CD4-positive, alpha-beta T cell treated with Interleukin-2 at 100 ng/mL for 4 hours (primary cell): ENCODE measurements at places on chromosomes 1 and 21.

- no peak for DNase-seq
Measured at GRCh38 chr21:22710721-22711120, 1712.5 kb downstream of the NCAM2 start.

DNA sequence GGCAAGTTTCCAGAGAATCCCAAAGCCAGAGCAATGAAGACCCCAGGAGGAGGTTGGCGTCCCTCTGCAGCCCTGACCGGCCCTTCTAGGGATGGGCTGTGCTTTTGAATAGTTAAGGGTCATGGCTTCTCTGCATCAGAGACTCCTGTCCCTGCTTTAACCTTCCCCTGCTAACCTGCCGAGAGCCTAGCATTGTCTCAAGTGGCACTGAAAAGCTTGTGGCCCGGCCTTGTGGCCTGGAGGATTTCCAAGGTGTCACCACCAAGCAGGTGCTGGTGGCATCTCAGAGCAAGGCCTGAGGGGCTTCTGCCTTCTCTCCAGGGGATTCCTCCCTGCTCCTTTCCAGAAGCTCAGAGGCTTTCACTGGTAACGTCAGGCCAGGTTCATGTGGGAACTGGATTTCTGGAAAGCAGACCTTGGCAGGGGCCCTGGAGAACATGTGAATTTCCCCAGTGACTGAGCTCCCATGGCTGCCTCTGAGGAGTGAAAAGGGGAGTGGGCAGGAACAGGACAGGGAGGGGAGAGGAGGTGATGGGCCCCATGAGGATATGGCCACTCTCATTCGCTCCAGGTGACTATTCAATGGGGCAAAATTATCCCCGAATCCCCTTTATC, 409.9 kb downstream of the PTPRU start:
- DNase-seq, result no peak

DNA sequence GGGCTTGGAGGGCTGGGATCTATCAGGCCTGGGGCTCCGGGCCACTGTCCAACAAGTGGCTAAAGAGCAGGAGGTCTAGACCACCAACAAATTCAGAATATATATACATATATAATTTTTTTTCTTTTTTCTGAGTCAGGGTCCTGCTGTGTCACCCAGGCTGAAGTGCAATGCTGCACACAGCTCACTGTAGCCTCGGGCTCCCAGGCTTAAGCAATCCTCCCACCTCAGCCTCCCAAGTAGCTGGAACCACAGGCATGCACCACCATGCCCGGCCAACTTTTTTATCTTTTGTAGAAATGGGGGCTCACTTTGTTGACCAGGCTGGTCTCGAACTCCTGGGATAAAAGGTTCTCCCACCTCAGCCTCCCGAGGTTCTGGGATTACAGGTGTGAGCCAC, 6.8 kb upstream of the LAPTM5 start:
- no peak for DNase-seq

DNA sequence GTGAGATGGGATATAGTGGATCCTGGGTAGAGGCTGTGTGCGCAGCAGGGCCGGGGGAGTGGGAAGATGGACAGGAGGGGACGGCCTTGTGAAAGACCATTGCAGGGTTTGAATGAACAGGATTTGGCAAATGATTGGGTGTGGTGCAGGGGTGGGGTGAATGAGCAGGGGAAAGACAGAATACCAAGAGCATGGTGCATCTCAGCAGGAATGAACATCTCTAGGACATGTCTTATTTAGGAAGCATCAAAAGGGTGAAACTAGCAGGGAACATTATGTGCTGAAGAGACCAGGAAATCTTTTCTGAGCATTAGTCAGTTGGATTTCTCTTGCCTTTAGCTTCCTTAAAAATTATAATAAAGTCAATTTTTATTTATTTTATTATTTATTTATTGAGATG, 60.6 kb upstream of the SLC2A1 start:
- no peak for DNase-seq

GRCh38 chr1:16391411-16391810, 24.4 kb downstream of the SZRD1 start:
- DNase-seq, result no peak

- no peak for DNase-seq
Measured at GRCh38 chr1:232992227-232992626, 41.8 kb downstream of the NTPCR start.

- DNase-seq, result no peak
Measured at GRCh38 chr1:88029899-88030298, 654.2 kb upstream of the PKN2 start.

DNA sequence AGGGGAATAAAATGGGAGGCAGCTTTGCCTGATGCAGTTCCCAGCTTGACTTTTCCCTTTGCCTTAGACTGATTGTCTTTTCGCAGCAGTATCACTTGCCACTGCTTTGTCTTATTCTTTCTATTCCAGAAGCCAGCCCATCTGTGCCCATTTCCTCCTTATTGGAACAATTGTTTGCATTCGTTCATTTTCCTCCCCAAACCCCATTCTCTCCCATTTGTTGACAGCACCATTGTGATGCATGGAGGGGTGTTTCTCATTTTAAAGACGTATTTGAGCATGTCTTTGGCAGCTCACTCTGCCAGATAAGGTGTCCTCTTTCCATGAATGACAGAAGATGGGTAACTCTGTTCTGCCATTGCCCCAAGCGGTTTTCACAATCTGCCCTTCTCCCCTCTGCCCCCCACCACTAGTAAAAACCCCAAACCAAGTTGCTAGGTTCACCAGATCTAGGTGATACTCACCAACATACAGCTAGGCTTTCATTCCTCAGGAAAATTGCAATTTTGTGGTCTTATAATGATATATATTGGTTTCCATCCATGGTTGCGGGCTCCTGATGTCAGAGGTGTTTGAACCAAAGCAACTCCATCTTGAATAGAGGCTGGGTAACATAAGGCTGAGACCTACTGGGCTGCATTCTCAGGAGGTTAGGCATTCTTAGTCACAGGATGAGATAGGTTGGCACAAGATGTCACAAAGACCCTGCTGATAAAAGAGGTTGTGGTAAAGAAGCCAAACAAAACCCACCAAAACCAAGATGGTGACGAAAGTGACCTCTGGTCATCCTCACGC, 30.8 kb downstream of the SERBP1 start:
- no peak for DNase-seq

DNA sequence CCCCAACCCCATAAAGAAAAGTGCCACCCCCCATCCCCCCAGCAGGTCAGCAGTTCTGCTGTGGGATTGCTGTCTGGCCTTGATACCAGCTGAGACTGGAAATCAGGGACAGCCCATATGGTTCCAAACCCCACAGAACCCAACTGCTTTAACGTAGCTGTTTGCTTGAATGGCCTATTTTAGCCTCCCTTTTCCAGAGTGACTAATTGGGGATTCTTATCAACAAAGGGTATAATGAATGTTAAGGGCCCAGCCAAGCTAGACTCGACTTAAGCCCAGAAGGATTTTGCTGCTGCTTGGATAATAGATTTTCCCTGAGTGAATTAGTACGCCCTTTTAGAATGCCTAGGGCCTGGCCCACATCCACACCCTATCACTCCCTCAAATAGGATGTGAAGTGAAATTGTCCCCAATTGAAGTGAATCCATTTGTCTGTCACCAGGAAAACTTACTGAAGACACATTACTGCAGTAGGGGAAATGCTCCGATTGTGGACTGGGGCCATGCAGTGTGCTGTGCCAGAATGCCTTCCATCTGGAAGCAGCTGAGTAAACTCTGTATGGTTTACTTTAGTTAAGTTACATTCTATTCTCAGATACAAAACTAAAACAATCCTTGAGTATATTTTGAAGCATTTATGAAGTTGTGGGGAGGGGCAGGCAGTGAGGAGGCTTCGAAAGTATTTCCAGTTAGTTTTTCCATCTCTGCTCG, 156.9 kb downstream of the DHRS3 start:
- DNase-seq, result no peak

GRCh38 chr1:94736549-94736948, 83.6 kb upstream of the SLC44A3 start:
- no peak for DNase-seq

DNA sequence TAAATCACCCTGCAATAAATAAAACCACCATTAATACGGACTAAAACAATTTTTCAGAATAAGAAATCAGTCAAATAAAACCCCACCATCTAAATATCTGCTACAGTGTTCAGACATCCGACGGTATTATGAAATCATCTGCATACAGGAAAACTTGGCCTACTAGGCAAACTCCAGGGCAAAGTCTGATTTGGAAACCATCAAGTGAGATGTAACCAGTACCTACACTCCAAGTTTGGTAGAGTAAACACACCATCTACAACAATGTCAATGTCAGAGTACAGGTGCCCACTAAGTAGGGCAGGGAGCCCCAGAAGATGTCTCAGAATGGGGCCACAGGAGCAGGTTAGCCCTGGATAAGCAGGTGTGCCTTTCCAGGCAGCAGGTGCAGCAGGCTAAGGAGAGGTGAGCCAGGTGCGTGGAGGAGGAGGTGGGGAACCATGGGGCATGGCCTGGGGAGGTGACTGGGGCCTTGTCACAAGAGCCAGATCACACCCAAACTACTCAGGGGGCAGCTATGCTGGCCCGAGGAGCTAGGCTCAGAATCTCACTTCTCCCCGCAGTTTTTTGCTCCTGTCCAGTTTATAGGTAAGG, 59.6 kb downstream of the CAPZB start:
- DNase-seq, result no peak

DNA sequence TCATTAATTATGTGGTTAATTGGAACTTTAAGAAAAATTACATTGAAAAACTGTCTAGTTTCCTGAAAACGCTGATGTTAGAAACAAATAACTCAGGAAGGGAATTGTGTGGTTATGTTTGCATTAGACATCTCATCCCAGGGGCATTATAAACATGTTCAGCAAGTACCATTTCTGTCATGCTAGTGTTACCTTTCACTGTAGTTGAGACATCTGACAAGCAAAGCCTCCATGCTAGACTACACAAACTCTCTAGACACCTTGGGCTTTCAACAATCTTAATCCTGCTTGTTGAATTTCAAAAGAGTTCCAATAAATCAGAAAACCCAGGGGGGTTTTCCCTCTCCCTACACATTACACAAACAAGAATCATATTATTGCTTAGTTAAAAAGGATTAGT, 536.8 kb downstream of the KCNT2 start:
- DNase-seq, result no peak

- DNase-seq, result no peak
Measured at GRCh38 chr1:219365451-219365850, 191.8 kb downstream of the LYPLAL1 start.

DNA sequence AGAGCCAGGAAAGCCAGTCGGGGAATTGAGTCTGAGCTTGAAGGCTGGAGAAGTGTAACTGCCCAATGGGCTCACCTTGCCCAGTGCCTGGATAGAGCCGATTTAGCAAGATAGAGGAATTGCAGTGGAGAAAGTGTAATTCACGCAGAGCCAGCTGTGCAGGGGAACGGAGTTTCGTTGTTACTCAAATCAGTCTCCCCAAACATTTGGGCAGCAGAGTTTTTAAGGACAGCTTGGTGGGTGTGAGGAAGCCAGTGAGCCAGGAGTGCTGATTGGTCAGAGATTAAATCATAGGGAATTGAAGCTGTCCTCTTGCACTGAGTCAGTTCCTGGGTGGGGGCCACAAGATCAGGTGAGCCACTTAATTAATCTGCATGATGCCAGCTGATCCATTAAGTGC, 28.4 kb upstream of the NLRP3 start:
- no peak for DNase-seq

DNA sequence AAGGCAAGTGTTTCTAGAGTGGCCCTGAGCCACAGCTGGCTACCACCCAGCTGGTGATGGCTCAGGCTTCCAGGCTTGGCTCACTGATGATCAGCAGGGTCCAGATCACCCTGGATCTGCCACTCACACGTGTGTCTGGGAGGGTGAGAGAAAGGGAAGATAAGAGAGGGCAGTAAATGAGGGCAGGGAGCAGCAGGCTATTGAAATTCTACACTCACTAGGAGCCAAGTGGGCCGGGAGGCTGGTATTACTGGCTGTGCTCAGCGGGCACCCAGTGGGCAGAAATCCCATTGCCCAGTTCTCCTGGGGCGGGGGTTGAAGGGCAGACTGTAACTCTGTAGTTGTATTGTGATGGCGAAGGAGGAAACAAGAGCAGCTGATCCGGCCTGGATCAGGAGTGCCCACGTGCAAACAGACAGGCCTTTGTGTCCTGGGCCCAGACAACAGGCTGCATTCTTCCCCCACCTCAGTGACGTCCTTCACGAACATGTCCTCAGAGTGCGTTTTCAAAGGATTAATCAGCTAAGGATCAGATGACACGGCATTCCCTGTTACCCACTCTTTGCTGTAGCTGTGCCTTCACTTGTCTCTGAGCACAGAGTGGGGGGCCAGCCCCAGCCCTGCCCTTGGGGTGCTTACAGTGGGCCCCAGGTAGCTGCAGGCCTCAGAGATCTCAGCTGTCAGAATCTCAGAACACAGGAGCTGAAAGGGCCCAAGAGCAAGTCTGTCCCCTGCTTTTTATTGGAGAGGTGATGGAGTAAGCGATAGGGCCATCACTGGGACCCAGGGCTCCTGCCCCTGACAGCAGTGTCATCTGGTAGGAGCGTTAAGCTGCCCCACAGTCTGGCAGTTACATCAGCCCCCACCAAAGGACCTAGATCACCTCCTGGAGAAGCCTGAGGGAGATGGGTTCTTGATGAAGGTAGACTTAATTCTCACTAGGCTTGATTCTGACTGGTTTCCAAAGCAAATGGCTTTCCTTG, 60.5 kb downstream of the ATP1A1 start:
- DNase-seq, result no peak

DNA sequence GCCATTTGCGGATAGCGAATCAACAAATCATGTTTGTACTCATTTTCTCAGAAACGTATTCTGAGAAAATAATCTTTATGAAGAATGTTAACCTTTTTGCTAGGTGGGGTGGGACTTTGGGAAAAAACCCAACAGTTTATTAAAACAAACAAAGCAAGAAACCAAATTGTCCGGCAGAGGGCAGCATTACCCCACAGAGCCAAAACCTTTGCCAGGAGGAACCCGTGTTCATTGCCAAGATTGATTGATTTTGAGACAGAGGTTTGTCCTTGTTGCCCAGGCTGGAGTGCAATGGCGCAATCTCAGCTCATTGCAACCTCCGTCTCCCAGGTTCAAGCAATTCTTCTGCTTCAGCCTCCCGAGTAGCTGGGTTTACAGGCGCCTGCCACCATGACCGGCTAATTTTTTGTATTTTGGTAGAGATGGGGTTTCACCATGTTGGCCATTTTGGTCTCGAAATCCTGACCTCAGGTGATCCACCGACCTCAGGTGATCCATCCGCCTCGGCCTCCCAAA, 70.8 kb upstream of the RHOU start:
- peak; percentile 80 for DNase-seq

- no peak for DNase-seq
Measured at GRCh38 chr1:224805889-224806288, 123.6 kb upstream of the DNAH14 start.

DNA sequence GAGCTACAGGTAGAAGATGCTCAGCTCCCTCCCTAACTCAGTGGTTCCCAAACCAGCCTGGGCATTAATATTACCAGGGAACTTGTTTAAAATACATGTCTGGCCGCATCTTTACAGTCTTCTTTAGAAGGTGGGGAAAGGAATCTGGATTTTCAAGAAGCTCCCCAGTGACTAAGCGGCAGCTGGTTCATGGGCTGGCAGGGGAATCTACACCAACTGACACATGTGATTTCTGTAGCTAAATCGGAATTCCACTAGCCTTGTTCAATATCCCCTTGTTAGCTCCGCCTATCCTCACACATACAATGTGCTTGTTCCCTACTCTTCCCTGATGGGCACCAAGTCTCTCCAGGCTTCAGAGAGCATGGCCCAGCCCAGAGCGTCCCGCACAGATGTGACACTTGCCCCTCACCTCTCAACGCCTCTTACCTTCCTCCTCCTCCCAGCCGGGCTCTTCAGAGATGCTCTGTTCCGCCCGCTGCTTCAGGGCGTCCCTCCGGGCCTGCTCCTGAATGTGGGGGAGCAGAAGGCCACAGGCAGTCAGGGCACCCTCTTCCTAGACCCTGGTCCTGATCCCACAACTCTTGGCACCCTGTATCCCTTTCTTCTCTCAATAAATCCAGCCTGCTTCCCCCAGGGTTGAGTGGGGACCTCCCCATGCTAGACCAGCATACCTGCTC, 15.3 kb downstream of the TSSK3 start:
- DNase-seq, result no peak
